ENCODE measurements at places on chromosomes 2 and 18.

DNA sequence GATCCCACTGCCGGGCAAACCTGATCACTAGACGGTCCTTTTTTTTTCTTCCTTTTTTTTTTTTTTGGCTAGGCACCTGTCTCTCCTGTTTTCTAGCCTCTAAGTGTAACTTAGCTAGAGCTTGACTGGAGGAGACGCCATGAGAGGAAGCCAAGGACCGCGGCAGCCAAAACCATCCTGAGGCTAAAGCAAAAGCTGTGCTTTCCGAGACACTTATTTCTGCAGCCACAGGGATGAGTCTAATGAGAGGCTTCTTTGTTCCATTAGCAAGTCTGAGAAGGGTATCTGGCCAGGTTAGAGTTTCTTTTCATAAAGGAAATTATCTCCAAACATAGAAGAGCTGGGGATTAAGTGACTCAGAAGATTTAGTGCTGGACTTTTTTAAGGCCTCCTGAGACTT lies 7.3 kb upstream of the CXCR4 start:
- no peak for DNase-seq

DNA sequence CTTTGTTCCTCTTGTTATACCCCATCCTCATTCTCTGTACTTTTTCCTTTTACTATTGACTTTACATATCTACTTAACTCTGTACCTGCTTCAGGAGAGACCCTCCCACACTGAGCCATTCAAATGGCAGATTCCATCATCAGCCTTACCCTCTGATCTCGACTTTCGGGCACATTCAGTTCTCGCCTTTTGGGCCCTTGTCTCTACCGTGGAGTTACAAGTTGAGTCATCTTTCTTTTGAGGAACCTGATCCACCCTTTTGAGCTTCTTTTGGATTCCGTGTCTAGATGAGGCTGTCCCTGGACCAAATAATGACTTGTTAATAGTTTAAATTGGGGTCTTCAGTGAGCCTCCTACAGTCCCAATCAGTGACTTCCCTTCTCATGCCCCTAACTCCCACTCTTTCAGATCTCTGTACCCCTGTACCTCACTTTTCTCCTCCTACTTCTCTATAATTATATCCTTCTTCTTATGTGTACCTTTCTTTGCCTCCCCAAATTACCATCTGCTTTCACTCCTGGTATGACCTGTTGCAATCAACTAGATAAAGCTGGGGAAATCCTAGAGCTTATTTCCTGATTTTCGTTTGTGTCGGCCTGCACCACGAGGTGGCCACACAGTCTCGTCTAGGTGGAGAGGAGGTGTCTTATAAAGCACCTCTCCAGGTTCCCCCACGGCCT lies 17.2 kb downstream of the SP110 start:
- no peak for DNase-seq

DNA sequence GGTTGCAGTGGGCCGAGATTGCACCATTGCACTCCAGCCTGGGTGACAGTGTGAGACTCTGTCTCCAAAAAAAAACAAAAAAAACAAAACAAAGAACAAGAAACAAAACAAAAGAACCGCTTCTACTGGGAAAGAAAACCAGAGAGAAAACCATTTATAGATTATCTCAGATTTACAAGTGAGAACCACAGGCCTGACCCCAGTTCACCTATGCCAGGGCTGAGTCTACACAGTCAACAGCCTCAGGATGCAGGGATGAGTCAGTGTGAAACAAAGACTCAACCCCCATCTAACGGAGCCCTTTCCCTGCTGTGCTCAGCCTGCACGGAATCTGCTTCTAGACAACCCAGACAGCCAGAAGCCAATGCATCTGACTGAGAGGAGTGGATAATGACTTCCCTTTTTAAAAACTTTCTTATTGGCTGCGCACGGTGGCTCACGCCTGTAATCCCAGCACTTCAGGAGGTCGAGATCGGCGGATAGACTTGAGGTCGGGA lies 25.5 kb upstream of the YWHAQ start:
- DNase-seq = no peak

GRCh38 chr2:53253244-53253643 lies 514.4 kb upstream of the CHAC2 start:
- no peak for DNase-seq

DNA sequence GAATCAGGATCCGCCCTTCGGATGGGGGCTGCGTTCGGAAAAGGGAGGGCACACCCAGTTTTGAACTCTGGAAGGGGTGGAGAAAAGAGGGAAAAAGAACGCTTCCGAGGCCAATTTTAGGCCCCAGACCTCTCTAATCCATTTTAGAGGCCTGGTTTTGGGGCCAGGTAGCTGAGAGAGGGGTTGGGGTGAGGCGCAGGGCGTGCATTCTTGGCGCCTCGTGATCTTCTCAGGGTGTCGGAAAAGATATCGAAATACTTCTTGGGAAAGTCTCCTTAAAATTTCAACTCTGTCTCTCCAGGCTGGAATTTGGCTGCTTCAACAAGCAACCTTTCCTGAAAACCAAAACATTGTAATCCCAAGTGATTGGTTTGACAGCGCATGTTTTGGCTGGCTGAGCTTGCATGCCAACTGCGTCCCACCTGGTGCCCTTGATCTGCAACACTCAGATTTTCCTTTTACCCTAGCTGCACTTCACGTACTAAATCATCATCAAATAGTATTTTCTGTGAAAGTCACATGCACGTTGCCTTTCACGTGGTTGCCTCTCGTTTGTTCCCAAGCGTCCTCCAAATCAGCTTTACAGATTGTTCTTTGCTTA lies 864 bp upstream of the XPO1 start:
- DNase-seq = peak; percentile 18

- no peak for DNase-seq
Observed at GRCh38 chr18:12656605-12656937, 1.3 kb downstream of the SPIRE1 start.

DNA sequence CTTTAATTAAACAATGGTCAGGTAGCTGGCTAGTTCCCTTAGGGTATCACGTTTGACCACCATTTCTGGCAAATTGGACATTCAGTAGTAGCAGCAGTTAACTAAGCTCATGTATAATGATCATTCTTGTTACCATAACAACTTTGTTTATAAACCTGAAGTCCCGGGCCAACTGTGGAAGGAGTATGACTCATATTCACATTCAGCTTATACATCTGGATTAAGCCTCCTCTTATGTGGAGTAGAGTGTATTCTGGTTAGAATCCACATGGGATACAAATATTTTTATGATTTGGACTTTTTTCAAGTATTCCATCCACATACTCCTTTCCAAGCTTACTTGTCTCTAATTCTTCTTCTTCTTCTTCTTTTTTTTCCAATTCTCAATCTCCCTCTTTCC lies 70.3 kb upstream of the ZSWIM2 start:
- no peak for DNase-seq

DNA sequence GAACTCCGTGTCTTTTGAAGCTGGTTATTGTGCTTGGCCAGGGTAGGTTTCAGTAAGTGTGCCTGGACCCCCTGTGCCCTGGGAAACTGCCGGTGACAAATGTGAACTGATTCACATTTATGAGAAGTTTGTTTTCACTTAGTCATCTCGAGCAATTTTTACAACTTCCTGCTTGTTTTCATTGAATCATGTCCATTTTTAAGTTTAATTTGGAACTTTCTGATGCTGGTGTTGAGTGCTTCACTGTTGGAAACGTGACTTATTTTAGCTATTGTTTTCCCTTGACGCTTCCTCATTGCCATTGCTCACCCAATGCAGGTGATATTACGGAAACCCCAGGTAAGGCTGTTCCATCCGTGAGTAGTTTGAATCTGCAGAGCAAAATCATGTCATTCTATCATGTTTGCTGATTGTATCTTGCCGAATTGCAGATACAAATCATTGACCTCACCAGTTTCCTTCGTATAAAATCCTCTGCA lies 97.2 kb downstream of the RTN4 start:
- no peak for DNase-seq

- DNase-seq = no peak
Observed at GRCh38 chr2:16071039-16071864, 130.9 kb downstream of the MYCN start.

DNA sequence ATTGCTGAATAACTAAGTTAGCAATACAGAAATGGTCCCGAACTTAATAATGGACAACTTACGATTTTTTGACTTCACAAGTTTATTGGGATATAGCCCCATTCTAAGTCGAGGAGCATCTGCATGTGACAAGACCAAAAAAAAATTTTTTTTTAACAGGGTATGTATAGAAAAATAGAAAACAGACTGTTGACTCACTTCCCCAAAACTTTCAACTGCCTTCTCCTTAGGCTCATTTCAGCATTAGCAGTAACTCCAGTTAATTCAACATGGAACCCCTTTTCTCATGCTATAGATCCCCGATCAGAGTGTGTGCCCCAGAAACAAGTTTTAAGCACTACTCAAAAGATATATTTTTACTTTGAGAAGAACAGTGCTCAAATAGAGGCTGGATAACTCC lies 5.4 kb downstream of the CD302 start:
- DNase-seq = no peak

DNA sequence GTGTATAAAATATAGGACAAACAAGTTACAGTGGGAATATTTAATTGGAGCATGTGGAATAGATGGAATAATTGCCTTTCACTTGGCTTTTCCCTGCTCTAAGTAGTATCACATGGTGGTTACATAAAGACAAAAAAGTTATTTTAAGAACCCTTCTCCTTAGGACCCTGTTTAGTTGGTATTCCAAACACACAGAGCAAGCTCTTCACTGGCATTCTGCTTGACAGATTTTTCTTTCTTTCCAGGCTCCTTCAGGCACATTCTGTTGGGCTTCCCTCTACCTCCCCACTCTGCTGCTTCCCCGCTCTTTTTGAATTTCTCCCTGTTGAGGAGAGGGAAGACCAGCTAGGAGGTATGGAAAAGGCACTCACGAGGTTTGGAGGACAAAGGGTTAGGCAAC lies 29.0 kb upstream of the DARS1 start:
- DNase-seq = no peak

DNA sequence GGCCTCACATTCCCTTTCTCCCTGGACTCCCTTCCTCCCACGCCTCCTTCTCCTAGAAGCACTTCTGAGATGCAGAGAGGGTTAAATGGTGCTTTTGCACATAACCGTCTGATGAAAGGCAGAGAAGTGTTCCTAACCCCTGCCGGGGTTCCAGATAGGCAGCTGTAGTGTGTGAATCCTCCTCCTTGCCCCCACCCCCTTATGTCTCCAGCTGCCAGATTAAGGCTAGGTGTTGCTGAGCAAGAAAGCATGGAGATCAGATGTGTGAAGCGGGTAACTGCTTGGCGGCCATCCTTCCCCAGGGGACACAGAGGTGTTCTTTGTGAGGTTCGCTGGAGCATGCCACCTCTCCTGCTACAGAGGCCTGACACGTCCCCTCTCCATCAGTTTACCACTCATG lies 88.3 kb downstream of the NRP2 start:
- no peak for DNase-seq

GRCh38 chr2:215364157-215365155 lies 52.6 kb downstream of the ATIC start:
- DNase-seq = no peak

GRCh38 chr2:172072303-172072702 lies 13.0 kb upstream of the DLX1 start:
- no peak for DNase-seq

DNA sequence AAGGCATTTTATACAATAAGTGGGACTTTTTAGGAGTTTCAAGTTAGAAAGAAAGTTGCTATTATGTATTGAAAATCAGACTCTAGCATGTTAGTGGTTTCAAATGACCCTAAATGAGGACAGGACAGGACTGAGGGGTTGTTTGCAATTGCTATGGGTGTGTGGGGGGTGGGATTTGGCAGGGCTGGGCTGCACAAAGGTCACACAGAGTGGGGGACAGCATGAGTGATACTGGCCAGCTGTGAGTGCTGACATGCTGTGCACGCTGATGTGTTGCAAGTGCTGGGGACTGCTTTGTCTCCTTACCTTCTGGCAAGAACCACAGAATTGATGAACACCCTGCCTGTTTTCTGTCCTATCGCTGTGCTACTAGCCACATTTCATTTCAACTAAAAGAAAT lies 29.8 kb downstream of the RNMT start:
- no peak for DNase-seq

- DNase-seq = no peak
Observed at GRCh38 chr18:27467073-27467472, 282.0 kb upstream of the CHST9 start.

GRCh38 chr2:108988076-108988795 lies 784 bp downstream of the EDAR start:
- no peak for DNase-seq

- no peak for DNase-seq
Observed at GRCh38 chr18:77111449-77111848, 21.1 kb downstream of the MBP start.

DNA sequence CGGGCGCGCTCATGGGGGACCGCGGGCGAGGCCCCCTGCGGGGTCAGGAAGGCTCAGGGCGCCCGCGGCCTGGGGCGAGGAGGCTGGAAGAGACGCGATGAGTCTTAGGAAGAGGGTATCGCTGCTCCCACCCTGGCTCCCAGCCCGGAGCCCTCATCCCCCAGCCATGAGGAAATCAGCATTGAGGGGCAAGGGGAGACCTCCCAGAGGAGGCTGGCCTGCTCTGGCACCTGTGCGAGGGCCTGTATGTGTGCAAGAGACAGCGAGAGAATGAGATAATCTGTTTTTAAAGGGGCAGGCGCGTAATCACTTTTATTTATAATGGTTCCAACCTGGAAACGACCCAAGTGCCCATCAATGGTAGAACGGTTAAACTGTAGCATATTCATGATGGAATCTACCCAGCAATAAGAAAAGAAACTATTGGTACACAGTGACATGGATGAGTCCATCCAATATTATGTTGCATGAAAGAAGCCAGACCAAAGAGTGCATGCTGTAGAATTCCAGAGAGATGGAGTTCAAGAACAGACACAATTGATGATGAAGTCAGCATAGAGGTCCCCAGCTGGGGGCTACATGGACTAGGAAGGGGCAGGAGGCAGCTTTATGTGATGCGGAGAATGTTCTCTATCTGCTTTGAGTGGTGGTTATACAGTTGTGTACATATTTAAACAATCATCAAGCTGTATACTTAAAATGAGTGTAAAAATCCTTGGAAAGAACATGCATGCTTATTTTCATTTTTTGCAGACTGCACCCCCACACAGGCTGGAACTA lies 14.4 kb downstream of the FBXO41 start:
- no peak for DNase-seq

DNA sequence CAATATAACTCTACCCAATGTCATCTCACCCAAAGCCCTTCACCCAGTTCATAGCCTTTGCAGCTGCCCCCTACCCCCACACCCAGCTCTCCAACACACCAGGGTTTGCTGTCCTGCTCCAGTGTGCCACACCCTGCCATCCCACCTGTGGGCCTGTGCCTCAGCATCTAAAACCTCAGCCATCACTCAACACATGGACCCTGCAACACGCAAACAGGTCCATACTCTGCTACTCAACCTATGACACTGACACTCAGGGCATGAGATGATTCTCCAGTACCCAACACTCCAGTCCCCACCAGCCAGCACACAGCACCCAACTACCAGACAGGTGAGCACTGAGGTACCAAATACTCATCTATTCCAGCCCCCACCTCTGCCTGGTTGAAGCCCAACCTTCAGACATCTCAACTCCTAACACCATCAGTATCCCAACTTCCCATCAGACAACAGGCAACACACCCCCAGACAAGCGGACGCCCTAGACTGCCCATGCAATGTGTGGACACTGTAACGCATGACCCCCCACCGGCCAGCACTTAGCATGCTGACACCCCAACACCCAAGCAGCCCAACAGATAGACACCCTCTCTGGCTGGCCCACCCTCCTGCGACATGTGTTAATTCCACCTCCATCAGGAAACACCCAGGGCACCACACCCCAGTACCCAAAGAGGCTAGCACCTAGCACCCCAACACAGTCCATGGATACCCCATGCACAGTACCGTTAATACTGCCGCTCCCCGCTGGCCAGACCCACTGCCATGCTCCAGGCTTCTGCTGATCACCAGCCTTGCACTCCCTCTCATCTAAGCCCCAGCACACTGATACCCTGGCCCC lies 25.0 kb downstream of the ZAP70 start:
- DNase-seq = no peak

Measured in activated naive CD4-positive, alpha-beta T cell (primary cell).